GM04503 (cell line): ENCODE measurements at places on chromosomes 13 and 19.

GRCh38 chr13:75326173-75327134, 155.5 kb downstream of the TBC1D4 start:
- no peak for DNase-seq

GRCh38 chr13:30796132-30796572, 60.8 kb downstream of the ALOX5AP start:
- peak; percentile 50 for DNase-seq

DNA sequence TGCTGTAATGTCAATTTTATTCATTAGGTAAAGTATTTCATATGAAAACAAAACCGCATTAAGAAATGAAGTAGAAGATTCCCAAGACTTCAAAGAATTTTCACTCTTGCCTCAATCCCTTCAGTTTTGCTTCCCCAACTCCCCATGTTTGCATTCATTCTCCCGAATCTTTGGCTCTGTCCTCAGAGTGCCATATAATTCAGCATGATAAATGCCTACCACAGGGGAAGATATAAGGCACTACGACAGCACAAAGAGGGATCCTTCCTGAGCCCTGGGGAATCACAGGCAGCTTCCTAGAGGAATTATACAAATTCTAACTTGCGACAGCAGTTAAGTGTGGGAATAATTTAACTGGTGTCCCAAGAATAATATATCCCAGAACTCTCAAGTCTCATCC, 68.5 kb downstream of the TSC22D1 start:
- DNase-seq = no peak

- DNase-seq = no peak
Measured at GRCh38 chr13:31350560-31350959, 150.8 kb downstream of the B3GLCT start.

DNA sequence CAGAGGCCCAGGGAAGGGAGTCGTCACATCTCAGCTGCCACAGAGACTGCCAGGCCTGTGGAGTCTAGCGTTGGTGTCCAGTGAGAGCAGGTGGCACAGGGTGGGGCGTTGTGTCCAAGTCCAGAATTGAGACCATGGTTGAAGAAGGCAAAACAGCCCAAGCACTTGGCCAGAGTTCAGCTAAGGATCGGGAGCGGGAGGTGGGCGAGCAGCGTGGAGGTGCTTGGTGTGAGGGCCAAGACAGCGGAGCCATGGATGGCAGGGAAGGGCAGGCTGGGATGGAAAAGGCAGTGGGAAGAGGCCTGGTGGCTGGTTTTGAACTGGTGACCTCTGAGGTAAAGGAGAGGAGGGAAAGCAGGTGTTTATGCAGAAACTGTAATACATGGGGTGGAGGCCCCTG, 8.0 kb downstream of the IGFLR1 start:
- no peak for DNase-seq
